H7 (cell line): ENCODE measurements at places on chromosomes 1 and 21.
A peak's percentile ranks its signal among the peaks of the same experiment; 100 is the strongest.

- DNase-seq, result no peak
Measured at GRCh38 chr1:14474856-14475255, 123.6 kb upstream of the KAZN start.

DNA sequence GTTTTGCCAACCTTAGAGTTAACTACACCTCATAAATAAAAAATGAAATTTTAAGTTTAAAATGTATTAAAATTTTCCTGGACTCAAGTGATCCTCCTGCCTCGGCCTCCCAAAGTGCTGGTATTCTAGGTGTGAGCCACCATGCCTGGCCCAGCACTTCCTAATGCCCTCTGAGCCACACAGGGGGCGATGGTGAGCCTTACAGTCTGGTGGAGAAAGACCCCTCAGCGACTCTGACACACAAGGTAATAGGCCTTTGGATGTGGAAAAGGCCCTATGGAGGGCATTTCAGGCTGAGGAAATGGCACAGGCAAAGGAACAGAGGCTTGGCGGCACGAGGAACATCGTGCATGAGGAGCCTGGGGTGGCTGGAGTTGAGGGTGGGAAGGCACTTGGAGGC lies 6.7 kb downstream of the CITED4 start:
- peak; percentile 69 for DNase-seq

- DNase-seq, result no peak
Measured at GRCh38 chr1:221891708-221892107, 149.8 kb upstream of the DUSP10 start.

GRCh38 chr1:9555942-9556341 lies 16.7 kb downstream of the SLC25A33 start:
- no peak for DNase-seq

- no peak for DNase-seq
Measured at GRCh38 chr1:191615101-191615821, 543.0 kb upstream of the RGS18 start.

- DNase-seq, result peak; percentile 60
Measured at GRCh38 chr1:30611741-30612309, 111.6 kb downstream of the MATN1 start.

GRCh38 chr1:1337793-1338147 lies 6.7 kb downstream of the TAS1R3 start:
- DNase-seq, result peak; percentile 100

- DNase-seq, result no peak
Measured at GRCh38 chr1:195962051-195962450, 646.2 kb downstream of the KCNT2 start.

GRCh38 chr1:151968791-151969399 lies 24.8 kb downstream of the S100A10 start:
- DNase-seq, result no peak

GRCh38 chr1:149962039-149962647 lies 25.5 kb upstream of the MTMR11 start:
- peak; percentile 63 for DNase-seq

GRCh38 chr1:158089925-158090637 lies 90.6 kb upstream of the CD1D start:
- no peak for DNase-seq

- no peak for DNase-seq
Measured at GRCh38 chr1:201123866-201124265, 3.1 kb downstream of the ASCL5 start.

DNA sequence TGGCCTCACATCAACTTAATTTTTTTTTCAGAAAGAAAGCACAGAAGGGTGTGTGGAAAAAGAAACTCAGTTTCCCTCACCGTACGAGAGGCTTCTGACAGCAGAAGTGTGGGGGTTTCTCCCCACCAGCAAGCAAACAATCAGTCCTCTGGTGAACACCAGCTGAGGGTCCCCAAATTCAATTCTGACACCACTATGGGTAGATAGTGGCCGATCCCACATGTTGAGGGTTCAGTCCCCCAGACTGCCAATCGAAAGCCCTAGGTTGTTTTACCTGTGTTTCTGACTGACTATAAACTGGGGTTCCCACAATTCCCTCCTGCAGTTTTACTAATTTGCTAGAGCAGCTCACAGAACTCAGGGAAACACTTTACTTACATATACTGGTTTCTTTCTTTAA lies 2.1 kb downstream of the IFI6 start:
- DNase-seq, result no peak

GRCh38 chr1:22763487-22764200 lies 53.0 kb downstream of the EPHB2 start:
- no peak for DNase-seq

GRCh38 chr1:62362926-62363325 lies 43.7 kb upstream of the KANK4 start:
- DNase-seq, result no peak

GRCh38 chr1:195415584-195415983 lies 1192.7 kb downstream of the KCNT2 start:
- no peak for DNase-seq

- DNase-seq, result peak; percentile 61
Measured at GRCh38 chr1:185156288-185156853, 382 bp downstream of the TRMT1L start.

GRCh38 chr21:38380481-38381137 lies 117.7 kb downstream of the ERG start:
- no peak for DNase-seq

DNA sequence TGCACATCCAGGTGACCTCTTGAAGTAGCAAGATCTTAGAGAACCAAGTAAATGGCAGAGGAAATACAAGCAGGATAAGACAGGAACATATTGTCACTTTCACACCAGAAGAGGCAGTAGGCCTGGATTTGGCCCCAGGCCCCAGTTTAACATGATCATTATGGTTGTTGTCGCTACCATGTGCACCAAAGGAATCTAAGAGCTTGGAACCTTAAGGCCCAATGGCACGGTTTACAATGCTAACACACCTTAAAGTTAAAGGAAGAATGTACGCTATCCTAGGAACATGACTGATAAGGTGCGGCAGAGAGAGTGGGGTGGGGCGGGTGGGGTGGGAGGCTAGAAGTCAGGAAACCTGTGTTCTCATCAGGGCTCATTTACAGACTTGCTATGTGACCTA lies 147.5 kb downstream of the ROR1 start:
- no peak for DNase-seq

DNA sequence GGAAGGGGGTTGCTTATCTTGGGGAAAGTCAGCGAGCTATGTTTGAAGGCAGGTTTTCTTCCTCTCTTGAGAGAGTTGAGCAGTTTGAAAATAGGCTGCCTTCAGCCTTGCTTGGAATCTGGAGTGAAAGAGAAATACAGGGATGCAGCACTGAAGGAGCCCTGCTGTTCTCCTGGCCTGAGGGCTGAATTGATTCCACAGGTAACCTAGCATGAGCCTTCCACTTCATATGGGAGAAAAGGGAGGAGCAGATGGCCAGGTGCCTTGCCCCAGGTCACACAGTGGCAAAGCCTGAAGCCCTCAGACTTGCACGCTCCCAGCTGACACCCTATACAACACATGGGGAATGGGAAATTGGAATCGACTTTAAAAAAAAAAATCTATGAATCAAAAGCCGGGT lies 88.0 kb upstream of the WLS start:
- peak; percentile 10 for DNase-seq

DNA sequence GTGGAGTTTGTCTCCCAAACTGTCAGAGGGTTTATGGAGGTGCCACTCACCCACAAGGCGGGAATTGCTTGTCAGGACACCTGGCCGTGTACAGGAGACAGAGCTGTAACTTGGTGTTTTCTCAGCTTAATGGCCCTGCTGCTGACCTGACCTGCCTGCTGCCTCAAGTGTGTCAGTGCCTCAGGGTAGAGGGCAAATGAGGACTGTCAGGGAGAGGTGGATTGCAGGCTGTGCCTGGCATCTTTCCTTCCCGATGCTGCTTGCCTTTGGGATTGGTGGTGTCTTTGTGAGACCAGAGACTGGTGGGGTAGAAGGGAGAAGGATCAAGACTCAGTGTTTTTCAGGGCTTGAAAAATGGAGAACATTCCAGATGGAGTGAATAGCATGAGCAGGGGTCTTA lies 31.4 kb downstream of the TMEM53 start:
- DNase-seq, result no peak

DNA sequence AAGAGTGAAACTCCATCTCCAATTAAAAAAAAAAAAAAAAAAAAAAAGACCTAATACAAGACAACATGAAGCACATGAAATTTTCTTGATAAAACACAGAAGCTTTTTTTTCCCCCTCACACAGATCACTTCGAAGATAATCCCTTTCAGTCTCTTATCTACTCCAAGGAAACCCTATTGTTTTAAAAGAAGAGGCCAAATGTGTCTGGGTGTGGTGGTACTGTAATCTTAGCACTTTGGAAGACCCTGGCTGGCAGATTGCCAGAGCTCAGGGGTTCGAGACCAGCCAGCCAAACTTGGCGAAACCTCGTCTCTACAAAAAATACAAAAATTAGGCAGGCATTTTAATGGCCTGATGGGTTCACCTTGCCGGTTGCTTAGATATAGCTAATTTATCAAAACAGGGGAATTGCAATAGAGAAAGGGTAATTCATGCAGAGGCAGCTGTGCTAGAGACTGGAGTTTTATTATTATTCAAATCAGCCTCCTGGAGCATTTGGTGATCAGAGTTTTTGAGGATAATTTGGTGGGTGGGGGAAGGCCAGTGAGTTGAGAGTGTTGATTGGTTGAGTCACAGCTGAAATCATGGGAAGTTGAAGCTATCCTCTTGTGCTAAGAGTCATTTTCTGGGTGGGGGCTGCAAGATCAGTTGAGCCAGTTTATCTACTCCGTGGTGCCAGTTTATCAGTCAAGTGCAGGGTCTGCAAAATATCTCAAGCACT lies 62.5 kb downstream of the SLC16A1 start:
- DNase-seq, result no peak

GRCh38 chr1:1004780-1005697 lies 5.1 kb upstream of the HES4 start:
- peak; percentile 85 for DNase-seq

- DNase-seq, result no peak
Measured at GRCh38 chr1:195851804-195852203, 756.4 kb downstream of the KCNT2 start.

GRCh38 chr21:29586696-29587095 lies 288.0 kb downstream of the BACH1 start:
- no peak for DNase-seq

DNA sequence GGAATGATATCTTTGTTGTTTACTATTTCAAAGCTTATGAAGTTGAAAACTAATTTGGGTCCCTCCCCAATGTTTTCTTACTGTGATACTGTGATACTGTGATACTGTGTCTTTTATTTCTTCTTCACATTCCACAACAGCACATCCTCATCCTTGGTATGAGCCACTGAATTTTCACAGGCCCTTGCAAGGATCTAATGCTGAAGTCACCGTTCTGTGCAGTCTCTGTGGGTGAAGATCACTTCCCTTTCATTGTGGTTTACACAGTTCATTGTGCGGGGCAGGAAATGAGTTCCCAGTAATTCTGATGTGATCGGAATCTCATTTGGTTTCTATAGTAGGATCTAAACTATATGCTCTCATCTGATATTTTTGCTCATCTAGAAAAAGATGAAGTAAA lies 32.1 kb upstream of the PAXBP1 start:
- no peak for DNase-seq

- DNase-seq, result peak; percentile 93
Measured at GRCh38 chr1:150549496-150550221, 451 bp downstream of the ADAMTSL4 start.
